Fibroblast of upper back skin (primary cell): ENCODE measurements at places on chromosomes 13 and 19.

DNA sequence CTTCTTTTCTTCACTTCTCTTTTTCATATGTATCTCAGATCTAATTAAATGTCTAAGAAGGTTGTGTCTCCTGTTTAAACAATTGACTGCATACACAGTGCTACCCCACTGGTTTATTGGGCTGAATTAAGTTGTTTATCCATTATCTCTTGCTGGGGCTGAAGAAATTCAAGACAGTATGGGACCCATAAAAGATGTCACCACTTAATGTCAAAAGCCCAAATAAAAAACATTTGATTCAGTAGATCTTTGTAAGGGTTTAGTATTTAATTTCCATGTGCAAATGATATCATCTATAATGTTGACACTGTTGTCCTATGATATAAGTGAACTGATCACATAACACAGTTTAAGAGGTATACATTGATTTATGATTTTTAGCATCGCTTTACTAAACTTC is 1431.9 kb upstream of the PCDH20 start:
- DNase-seq, result no peak

GRCh38 chr13:113849981-113850721 is 13.7 kb downstream of the GAS6 start:
- no peak for DNase-seq

DNA sequence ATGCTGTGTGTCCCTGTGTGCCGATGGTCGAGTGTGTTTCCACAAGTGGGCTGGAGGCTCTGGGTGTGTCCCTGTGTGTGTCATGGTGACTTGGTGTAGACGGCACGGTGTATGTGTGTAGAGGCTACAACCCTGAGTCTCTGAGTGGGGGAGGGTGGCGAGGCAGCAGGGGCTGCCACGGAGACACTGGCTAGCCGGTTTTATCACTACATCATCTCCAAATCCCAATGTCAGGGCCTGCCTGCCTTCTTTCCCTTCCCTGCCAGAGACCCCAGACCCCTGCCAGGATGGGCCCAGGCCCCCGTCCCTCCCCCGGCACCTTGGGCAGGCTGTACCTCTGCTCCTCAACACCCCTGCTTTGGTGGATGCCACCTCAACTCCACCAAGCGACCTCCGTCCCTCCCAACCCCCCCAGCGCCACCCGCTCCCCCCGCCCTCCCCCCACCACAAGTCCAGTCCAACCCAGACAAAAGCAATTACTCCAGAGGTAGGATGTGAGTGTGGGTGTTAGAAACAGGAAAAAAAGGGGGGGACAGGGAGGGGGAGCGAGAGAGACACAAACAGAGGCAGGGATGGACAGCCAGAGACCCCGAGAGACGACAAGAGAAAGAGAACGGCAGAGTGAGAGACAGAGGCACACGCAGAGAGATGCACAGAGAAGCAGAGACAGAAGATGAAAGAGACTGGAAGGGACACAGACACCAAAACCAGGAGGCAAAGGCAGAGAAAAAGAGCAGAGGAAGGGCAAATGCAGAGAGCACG is 21.6 kb upstream of the POU2F2 start:
- DNase-seq, result no peak

DNA sequence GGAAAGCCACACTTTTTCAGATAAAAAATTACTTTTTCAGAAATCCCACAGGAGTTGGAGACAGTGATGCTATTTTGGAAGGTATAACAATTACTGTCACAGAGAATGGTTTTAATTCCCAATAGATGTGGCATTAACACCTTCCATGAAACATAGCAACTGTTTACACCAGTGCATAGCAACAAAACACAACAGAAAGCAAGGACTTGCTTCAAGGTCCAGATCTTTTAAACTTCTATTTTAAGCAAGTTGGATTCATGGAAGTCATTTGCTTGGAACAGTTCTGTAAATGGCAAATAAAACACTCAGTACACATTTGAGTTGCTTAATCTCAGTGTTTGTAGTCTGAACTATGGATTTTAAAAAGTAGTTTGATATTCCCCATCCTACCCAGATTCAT is 385.9 kb upstream of the SPRY2 start:
- no peak for DNase-seq

DNA sequence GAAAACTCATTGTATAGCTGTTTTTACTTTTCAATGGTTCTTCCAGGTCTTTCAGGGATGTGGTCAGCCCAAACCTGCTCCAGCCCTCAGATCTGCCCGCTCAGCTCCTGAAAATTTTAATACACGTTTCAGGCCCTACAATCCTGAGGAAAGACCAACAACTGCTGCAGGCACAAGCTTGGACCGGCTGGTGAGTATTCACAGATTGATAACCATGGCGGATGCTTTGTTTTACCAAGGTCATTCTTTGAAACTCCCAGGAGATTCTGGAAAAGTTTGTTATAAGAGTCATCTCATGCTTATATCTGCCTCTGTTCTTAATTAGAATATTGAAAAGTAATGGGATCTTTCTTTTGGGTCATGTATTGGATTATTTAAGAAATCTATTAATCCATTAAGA is 173.5 kb downstream of the DCT start:
- peak; percentile 68 for DNase-seq

DNA sequence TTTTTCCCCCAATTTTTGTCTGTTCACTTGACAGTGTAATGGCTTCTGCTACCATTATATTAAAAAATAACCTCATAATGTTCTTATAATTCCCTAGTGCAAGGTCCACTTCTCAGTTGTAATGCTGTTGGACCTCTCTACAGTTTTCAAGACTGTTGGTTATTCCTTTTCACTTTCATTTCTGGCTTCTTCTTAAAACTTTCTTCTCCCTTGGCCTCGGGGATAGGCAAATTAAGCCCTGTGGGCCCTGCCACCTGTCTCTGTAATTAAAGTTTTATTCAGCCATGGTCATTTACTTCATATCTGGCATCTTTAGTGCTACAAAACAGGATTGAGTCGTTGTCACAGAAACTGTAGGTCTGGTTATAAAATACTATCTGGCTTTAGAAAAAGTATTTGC is 313.5 kb downstream of the KLF12 start:
- no peak for DNase-seq

DNA sequence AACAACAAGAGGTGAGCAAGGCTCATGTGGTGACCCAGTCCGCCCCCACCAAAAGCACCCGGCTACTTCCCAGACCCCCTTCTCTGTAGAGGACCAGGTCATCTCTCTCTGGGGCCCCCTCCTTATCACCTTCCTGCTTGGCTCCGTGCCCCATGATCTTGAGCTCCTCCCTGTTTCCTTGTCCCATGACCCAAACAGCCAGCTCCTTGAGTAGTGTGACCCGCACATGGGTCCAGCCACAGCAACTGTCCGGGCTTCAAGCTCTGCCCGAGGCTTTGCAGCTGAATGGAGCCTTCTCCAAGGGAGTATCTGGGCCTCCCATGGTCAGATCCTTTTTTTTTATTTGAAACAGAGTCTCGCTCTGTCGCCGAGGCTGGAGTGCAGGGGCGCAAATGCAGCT is 61.8 kb downstream of the MYO9B start:
- no peak for DNase-seq

DNA sequence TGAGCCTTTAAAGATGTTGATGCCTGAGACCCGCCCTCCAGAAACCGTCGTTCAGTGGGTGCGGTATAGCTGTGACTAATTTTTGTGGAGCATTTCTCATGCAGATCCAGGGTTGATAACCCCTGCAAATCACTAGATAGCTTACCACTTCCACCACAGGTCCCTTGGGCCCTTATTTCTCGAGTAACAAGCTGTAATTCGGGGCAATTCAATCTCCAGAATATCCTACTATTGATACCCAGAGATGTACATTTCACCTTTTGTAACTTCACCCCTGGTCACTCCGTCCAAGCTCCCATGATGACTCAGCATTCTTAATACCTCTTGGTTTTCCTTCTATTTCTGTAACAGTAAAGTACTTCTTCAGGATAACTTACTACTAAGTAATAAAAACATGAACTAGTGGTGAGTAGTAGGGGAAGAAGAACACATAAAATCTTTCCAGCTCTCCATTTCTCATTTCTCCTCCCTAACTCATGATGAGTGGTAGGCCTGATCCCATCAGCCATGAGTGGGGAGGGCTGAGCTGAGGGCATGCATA is 71.9 kb upstream of the UBL3 start:
- DNase-seq, result peak; percentile 68

- DNase-seq, result no peak
Measured at GRCh38 chr19:23787106-23787505, 28.4 kb upstream of the ZNF681 start.

DNA sequence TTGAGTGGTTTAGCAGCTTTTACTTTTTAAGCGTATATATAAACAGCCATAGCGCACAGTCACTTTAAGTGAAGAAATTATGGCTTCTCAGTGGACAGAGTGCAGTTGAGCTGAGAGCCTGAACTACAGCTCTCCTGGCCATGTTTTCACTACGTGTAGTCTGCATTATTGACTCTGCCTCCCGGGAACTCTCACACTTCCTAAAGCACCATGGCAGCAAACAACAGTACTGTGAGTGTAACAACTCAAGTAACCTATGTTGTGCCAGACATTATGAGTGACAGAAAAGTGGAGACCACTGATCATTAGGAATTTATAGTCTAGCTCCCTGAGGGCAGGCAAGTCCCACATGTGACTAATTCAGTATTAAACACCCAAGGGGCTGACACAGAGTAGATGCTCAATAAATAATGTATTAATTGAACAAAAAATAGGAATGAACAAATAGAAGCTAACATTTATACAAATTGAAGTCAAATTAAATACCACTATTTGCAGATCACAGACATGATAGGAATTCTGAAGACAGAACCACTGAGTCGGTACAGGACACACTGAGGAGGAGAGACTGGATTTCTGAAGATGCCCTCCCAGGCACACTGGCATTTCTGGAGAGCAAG is 19.7 kb downstream of the EFNB2 start:
- DNase-seq, result no peak

DNA sequence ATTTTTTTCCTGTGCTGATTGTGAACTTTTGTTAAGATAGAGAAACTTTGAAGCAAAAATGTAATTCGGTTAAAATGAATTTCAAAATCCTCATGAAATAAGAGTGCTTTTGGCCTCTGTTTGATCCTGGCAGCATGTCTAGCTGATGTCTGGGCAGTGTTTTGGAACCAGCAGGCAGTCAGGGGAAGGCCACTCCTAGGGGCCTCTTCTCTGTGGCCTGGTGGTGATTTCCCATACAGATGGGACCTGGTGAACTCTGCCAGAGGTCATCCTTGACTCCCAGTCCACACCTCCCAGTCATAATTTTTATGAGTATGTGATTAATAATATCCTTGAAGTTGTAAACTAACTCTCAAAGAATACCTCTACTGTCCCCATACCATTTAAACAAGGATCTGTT is 226.6 kb downstream of the PCCA start:
- DNase-seq, result no peak

DNA sequence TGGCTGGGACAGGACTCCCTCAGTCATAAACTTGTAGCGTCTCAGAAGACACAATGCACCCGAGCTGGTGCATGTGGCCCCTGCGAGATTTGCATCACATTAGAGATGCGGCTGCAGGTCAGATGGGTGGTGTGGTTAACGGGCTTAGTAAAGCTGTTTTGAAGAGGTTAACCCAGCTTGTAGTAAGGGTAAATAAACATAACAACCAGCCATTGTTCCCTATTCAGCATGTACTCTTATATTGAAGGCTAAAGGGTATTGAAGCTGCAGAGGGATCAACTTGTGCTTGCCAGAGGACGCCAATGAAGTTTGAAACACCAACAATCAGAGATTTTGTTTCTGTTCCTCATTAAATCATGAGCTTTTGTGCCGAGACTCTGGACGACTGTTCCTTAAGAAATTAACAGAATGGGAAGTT is 79.4 kb downstream of the ZIC5 start:
- DNase-seq, result no peak

DNA sequence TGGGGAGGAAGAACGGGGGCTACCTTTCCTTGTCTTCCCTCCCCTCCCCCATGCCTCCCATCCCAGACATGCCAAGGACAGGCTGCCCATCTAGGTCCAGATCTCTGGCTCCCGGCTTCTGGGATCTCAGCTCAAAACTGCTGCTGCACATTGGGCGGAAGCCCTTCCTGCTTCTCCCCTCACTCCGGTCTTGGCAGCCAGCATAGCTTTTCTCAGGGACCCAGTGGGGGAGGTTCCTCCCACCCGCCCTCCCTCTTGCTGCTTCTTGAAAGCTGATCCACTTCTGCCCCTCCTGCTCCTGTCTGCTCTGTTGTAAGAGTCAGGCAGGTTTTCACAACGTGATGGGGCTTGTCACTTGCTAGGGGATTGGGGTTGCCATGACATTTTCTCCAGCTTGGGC is 21.7 kb upstream of the RNF17 start:
- DNase-seq, result peak; percentile 15

GRCh38 chr19:56080669-56081401 is 40.3 kb downstream of the ZNF787 start:
- DNase-seq, result peak; percentile 70

GRCh38 chr13:108082481-108082880 is 132.9 kb downstream of the LIG4 start:
- no peak for DNase-seq

GRCh38 chr19:47283405-47284059 is 8.8 kb downstream of the INAFM1 start:
- DNase-seq, result no peak

DNA sequence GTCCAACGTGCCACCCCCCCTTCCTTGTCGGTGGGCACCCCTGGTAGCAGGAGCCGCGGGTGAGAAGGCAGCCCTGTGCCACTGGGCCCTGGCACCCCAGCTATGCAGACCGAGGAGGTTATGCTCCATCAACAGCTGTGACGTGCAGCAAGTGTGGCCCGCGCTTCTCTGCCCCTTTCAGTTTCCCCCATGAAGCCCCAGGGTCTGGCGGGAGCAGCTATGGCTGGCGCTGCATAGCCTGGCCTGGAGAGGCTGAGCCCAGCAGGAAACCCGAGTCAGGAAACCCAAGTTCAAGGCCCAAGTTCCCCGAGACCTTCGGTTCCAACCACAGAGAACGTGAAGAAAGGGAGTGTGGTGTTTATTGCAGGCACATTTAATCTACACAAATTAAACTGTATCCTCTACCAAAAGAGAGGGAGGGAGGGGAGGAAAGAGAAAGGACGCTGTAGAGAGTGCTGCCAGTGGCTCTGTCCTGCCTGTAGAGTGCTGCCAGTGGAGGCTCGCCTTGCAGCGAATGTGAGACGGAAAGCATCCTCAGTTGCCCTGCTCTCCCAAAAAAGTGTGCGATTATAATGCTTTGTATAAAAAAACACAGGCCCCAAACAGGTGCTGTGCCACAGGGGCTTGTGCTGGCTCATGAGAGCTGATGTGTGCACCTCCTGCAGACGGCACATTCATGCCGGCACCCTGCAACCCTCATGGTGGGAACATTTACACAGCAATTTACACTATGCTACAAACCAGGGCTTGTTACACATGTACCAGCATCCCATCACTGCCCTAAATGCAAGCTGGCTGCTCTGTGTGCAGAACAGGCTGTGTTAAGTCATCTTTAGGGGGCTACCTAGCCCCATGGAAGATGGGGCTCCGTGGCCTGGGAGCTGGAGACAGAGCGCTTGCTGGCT is 16.3 kb downstream of the POP4 start:
- DNase-seq, result no peak
